Testis (tissue), 5 donors: ENCODE measurements at places on chromosomes 4 and X. TPM values are rescaled to one million over a fixed set of nuclear protein-coding genes. Genes with fewer than 3 reads are reported as not detected.

DNA sequence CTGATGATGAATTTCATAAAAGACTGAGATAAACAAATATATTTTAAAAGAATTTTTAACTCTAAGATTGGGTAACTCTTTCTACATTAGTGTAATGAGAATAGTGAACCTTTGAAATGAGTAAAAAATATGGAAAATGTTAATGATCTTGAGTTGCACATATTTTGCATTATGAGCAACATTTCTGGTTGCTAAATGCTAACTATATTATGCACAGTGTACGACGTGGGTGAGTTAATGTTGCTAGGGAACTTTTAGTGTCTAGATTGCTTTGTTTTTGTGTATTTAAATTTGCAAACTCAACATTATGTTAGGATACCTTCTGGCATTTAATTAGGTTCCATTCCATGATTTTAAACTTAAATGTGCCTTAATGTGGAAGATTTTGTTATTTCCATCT is 612.9 kb upstream of the GALNT7 start:
- no peak for DNase-seq

The PAGE5 gene
- 20.3 TPM for total RNA-seq

DNA sequence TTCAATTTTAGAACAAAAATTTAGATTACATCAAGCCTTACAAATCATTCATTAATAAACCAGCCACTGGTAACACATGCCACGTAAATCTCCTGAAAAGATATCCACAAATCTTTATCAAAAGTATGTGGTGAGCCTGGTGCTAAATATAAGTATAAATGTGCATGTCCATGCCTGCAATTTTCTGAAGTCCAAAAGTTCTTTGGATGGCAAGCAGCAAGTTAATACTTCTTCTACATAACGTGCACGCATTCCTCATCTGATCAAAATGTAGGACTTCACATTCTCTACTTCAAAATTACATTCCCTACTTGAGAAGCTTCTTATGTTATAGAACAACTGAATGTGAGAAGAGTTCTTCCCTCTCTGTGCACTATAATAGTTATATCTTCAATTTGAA is 49.8 kb downstream of the HHIP start:
- DNase-seq = no peak

GRCh38 chr4:2817701-2818350 is 24.9 kb downstream of the SH3BP2 start:
- no peak for DNase-seq

- no peak for DNase-seq
Measured at GRCh38 chr4:25863831-25864418, 1.1 kb upstream of the SEL1L3 start.

DNA sequence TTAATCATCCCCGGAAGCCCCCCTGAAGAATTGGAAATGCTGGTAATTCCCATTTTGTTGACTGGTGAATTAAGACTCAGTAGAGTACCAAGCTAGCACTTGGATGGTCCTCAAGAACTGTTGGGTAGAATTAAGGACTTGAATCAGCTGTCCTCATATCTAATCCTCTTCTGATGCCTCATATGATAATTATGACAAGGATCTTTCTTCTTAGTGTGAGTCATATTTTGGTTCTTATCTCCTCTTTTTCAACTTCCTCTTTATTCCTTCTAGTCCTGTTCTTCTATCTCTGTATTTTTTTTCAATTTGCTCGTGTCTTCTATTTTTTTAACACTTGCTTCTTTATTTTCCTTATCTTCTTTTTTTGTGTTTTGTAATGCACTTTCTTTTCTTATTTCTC is 206.3 kb upstream of the ANXA3 start:
- no peak for DNase-seq

GRCh38 chr4:108313546-108314339 is 145.0 kb upstream of the LEF1 start:
- no peak for DNase-seq

- DNase-seq = no peak
Measured at GRCh38 chr4:165680821-165681220, 192.2 kb upstream of the TLL1 start.

The UCP1 gene
- not detected for total RNA-seq

GRCh38 chr4:169231647-169232262 is 39.0 kb downstream of the SH3RF1 start:
- no peak for DNase-seq

The GCNA gene
- total RNA-seq = 30.0 TPM

- DNase-seq = no peak
Measured at GRCh38 chr4:146852360-146852759, 93.3 kb downstream of the TTC29 start.

GRCh38 chr4:23630110-23630509 is 259.7 kb downstream of the PPARGC1A start:
- no peak for DNase-seq

- no peak for DNase-seq
Measured at GRCh38 chrX:101206471-101206870, 13.1 kb upstream of the DRP2 start.

The SNX12 gene
- total RNA-seq = 53.1 TPM

The CTAG2 gene
- total RNA-seq = 27.6 TPM

DNA sequence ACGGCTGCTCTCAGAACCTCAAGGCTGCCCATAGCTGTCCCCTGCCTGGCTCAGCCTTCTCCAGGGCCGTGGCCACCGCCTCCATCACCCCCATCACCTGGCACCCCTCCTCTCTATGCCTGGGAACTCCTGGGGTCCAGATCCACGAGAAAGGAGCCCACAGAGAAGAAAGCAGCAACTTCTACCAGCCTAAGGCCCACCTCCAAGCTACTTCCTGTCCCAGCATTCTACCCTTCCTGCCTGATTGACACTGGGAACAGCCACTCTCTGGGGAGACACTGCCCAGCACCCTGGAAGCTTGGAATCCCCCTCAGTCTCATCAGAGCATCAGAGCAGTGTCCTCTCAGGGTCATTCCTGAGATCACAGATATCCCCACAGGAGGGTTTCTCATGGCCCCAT is 36.9 kb upstream of the PROM1 start:
- DNase-seq = no peak

The RIPPLY1 gene
- not detected for total RNA-seq

The TEX13B gene
- total RNA-seq = 1.7 TPM
